ENCODE measurements at places on chromosomes 12 and 14. TPM values are rescaled to one million over a fixed set of nuclear protein-coding genes. Genes with fewer than 3 reads are reported as not detected.
A peak's percentile ranks its signal among the peaks of the same experiment; 100 is the strongest.

VRTN gene
- total RNA-seq = 0.03 TPM

DNA sequence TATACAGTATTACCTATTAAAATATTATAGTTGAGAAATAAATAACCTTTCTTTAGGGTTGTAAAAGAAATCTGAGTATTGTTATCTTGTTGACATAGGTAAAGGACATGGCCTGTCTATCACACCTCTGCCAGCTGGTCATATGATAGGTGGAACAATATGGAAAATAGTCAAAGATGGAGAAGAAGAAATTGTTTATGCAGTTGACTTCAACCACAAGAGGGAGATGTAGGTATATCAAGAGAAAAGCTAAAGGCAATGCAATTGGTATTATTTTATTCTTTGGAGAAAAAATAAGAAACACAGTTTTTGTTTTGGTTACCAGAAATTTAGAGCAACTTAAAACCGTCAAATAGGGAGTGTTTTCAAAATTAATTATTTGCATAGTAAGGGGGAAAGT lies 13.5 kb downstream of the CPSF2 start:
- DNase-seq = peak; percentile 18

MAP3K9 gene
- total RNA-seq = 7.2 TPM

NXPH4 gene
- 0.54 TPM for total RNA-seq

DNA sequence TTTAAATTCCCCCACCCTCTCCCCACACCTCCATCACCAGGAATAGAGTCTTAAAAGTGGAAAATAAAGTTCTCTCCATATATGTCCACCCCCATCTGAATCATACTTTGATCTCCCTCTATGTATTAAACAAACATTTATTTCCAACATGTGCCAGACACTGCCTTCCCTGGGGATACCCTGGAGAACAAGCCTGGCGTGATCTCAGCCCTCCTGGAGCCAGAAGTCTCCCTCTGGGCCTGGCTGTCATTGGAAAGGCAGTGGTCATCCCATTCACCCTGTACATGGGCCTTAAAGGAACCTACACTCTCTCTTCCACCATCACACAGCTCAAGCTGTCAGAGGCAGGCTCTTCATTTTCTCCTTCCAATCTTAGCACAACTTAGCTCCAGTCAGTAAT lies 143.6 kb downstream of the EMP1 start:
- DNase-seq = no peak

- DNase-seq = no peak
Observed at GRCh38 chr12:73465106-73465505, 1072.5 kb upstream of the ATXN7L3B start.

- DNase-seq = no peak
Observed at GRCh38 chr14:95008445-95009217, 148.7 kb downstream of the DICER1 start.

GRCh38 chr12:24307716-24308335 lies 358.4 kb upstream of the SOX5 start:
- peak; percentile 74 for DNase-seq

GRCh38 chr14:75977582-75977943 lies 4.2 kb downstream of the TGFB3 start:
- no peak for DNase-seq

DNA sequence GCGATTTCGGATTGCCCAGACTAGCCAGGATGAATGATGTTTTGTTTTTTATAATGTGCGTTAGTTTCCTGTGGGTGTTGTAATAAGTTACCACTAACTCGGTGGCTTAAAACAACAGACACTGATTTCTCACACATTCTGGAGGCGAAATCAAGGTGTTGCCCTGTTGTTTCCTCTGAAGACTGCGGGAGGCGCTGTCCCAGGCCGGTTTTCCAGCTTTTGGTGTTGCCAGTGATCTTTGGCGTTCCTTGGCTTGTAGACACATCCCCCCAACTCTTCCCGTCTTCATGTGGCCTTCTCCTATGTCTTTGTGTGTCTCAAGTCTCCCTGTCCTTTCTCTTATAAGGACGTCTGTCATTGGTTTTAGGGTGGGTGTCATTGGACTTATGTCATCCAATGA lies 267.7 kb downstream of the AACS start:
- DNase-seq = no peak

DNA sequence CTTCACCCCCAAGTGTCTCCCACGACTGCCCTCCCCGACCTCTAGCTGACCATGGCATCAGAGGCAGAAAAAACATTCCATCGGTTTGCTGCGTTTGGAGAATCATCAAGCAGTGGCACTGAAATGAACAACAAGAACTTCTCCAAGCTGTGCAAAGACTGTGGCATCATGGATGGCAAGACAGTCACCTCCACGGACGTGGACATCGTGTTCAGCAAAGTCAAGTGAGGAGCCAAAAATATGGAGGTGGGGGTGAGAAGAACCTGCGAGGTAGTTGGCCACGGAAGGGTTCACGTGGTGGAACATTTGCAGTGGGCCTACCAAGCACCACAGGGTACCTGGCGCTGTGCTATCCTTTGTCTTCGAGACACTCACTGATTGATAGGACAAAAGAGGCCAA lies 514 bp downstream of the TPPP2 start:
- no peak for DNase-seq

DNA sequence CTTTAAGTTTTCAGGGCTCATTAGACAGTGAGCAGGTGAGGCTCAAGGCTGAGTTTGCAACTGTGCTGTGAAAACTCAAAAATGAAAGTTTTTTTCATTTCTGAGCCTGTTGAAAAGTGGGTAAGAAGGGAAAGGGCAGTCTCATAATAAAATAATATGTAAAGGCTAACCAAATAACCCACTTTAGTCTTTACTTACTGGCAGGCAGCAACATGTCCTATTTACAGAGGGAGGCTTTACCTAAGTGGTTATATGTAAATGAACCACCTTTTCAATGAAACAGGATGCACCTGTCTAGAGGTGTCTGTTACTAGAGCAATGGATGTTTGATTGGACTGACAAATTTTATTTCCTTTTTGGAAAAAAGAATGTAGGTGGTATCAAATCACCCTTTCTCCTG lies 158.0 kb downstream of the ETV6 start:
- no peak for DNase-seq

GRCh38 chr14:46290706-46291105 lies 360.9 kb downstream of the RPL10L start:
- DNase-seq = no peak

DNA sequence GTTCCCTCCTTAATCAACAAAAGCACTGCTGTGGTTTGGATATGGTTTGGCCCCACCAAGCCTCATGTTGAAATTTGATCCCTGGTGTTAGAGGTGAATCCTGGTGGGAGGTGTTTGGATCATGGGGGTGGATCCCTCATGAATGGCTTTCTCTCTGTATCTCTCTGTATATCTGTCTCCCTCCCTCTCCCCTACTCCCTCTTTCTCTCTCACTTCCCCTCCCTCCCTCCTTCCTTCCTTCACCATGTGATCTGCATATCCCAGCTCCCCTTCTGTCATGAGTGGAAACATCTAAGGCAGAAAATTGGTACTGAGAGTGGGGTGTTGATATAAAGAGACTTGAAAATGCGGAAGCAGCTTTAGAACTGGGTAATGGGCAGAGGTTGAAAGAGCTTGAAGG lies 5.2 kb downstream of the GSKIP start:
- no peak for DNase-seq

DNA sequence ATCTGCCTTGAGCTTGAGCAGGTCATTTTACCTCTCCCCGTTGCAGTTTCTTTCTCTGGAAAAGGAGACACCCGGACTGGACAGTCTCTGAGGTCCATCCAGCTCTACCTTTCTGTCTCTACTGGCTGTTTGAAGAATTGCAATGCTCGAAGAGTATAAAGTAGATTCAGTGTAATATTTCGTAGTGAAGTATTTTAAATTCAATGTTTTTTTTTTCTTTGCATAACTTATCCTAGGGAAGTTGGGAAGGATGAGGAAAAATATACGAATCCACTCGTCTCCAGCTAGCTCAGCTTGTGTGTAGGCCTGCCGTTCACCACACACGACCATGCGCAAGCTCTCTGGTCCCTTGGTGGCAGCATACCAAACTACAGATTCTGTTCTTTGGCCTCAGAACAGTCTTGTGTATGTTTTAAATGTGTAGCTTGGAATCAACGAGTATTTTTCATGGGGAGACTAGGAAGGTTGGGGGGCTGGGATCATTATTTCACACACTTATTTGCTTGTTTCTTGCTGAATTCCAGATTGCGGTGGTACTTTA lies 307.9 kb downstream of the CACNA1C start:
- no peak for DNase-seq

- no peak for DNase-seq
Observed at GRCh38 chr14:53596853-53597525, 359.6 kb downstream of the BMP4 start.

- no peak for DNase-seq
Observed at GRCh38 chr12:77337362-77337761, 272.0 kb upstream of the E2F7 start.

GRCh38 chr14:69879175-69880043 lies at the start of gene SMOC1:
TSS of gene SMOC1 (plus strand) at chr14:69879416. CDS start at chr14:69879679, 263 bp downstream.
- peak; percentile 67 for DNase-seq

- DNase-seq = no peak
Observed at GRCh38 chr12:128794661-128795529, 28.9 kb downstream of the SLC15A4 start.

KRT72 gene
- not detected for total RNA-seq

SLC5A8 gene
- not detected for total RNA-seq

DNA sequence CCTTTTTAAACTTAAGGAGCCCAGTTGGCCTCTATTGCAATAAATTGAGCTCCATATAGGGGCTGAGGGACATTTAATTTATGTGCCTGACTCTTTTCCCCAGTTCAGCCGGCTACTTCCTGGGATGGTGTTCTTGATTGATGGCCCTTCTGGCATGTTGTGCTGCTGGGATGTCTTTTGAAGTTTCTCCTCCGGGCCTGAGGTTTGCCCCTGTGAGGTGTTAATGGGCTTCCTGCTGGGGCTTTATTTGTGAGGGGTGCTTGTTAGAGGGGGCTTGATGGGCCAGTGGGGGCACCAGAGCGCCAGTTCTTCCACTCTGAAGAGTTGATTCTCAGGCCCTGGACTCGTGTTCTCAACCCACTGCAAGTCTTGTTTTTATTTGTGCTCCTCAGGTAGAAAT lies 69.6 kb downstream of the CHST11 start:
- DNase-seq = no peak

DNA sequence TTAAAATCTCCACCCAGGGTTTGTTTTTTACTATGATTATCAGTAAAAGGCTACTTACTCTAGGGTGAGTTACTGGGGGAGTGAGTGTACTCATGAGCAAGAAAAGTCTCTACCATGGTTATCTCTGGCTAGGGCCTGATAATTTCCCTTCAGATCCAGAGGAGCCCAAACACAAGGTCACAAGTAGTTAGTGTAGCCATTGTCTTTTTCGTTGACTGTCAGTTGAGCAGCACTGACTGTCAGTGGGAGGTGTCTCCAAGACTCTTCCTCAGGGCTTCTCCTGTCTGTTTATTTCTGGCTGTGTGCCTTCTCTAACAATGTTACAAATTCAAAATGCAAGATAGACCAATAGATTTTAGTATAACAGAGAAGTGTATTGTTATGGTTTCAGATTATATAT lies 181.2 kb upstream of the MIS18BP1 start:
- DNase-seq = no peak

DNA sequence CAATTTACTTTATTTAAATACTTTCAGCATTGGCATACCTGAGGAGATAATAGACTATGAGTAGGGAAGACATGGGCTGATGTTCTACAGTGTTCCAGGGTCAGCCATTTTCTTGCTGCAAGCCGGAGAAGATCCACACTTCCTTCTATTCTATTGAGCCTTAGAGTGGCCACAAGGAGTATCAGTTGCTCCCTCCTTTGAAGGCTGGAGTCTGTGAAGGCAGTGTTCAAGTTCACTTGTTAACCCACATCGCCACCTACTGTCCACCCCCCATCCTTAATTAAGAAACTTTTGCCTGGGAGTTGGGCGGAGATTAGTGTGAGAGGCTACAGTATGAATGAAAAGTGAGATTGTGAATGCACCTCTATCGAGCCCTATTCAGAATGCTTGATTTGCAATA lies 666.6 kb downstream of the NRXN3 start:
- DNase-seq = peak; percentile 32

DNA sequence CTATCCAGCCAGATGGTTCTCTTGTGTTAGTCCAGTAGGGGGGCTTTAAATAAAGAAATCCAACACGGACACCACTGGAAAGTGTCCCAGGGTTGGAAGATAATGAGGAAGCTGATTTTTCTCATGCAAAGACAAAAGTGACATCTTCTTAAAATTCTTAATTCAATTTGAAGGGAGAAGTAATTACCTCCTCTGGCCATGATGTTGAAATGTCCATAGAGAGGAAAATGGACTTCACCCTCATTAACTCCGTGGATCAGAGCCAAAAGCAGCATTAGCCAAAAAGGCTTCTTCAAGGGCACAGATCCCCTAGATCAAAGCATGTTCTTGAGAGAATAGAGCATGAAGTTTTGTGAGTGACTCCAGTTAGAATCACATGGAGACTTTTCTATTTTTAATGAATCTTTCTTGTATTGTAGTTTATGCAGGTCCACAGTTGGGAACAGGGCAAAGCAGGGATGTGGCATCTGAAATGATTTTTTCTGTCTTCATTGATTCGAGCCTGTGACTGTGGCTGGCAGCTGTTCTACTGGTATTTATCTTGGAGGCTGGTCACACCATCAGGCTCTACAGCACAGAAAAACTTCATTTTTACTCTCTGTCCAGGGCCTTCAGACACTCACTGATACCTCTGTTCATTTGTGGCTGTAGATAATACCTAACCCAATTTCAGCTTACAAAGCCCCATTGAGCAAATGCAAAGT lies 1002.5 kb downstream of the AACS start:
- no peak for DNase-seq

DNA sequence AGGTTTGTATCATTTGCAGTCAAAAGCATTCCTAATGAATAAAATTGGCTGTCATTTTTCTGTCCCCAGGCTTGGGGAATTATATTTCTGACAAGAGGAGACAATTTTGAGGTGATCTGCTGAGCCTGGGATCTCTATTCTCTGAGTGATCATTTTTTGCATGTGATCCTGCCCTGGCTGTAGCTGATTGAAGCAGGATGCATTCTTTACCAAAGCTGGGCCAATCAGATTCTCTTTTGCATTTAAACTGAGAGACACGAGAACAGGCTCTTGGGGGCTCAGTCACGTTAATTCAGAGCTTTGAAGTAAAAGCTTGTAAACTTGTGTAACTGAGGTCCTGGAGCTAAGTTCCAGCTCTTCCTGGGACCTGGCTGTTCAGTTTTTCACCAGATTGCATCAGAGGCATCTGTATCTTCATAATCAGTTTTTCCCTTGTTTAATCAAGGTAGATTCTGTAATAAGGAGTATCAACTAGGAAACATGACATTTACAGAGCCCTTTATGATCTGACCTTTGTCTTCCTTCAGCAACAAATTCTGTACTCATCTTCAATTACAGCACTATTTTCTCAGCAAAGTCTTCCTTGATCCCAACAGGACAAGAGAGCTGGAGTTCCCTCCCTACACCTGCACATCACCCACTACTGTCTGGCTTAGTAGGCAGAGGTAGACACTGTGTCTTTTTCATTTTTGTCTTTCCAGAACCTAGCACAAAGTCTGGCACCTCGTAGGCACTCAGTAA lies 35.0 kb upstream of the MANSC4 start:
- DNase-seq = no peak

GRCh38 chr12:58938440-58938839 lies 18.1 kb upstream of the LRIG3 start:
- no peak for DNase-seq

GRCh38 chr14:64724578-64724930 lies 20.3 kb downstream of the PLEKHG3 start:
- DNase-seq = no peak

GPRC5D gene
- not detected for total RNA-seq

- no peak for DNase-seq
Observed at GRCh38 chr12:2064071-2064507, 11.3 kb downstream of the CACNA1C start.

- no peak for DNase-seq
Observed at GRCh38 chr12:82605115-82605514, 81.6 kb upstream of the TMTC2 start.

CLEC4C gene
- total RNA-seq = not detected

KLRC1 gene
- total RNA-seq = not detected

OTX2 gene
- total RNA-seq = not detected
